Subcutaneous adipose tissue (tissue), 4 donors: ENCODE measurements at places on chromosomes 3 and 15. TPM values are rescaled to one million over a fixed set of nuclear protein-coding genes. Genes with fewer than 3 reads are reported as not detected.

Gene HCLS1
- total RNA-seq = 89.0 TPM

Gene ZNF774
- 0.22 TPM for total RNA-seq

Gene INKA1
- total RNA-seq = 2.4 TPM

Gene SENP5
- total RNA-seq = 46.8 TPM

Gene MYO5C
- 9.2 TPM for total RNA-seq

Gene COL7A1
- 0.66 TPM for total RNA-seq

Gene GPR156
- 0.44 TPM for total RNA-seq

Gene CCDC80
- total RNA-seq = 75.7 TPM

Gene SLC27A2
- 10.9 TPM for total RNA-seq

Gene MPI
- 36.6 TPM for total RNA-seq

Gene PIERCE2
- 2.0 TPM for total RNA-seq

Gene NANOGP8
- total RNA-seq = 0.66 TPM

Gene PRSS50
- total RNA-seq = not detected

Gene TGM5
- 4.7 TPM for total RNA-seq

Gene OR5H15
- not detected for total RNA-seq

Gene GREM1
- total RNA-seq = not detected

Gene GLDN
- total RNA-seq = 36.2 TPM
